Motor neuron (in vitro differentiated cells): ENCODE measurements at places on chromosomes 1 and 21. TPM values are rescaled to one million over a fixed set of nuclear protein-coding genes. Genes with fewer than 3 reads are reported as not detected.

DNA sequence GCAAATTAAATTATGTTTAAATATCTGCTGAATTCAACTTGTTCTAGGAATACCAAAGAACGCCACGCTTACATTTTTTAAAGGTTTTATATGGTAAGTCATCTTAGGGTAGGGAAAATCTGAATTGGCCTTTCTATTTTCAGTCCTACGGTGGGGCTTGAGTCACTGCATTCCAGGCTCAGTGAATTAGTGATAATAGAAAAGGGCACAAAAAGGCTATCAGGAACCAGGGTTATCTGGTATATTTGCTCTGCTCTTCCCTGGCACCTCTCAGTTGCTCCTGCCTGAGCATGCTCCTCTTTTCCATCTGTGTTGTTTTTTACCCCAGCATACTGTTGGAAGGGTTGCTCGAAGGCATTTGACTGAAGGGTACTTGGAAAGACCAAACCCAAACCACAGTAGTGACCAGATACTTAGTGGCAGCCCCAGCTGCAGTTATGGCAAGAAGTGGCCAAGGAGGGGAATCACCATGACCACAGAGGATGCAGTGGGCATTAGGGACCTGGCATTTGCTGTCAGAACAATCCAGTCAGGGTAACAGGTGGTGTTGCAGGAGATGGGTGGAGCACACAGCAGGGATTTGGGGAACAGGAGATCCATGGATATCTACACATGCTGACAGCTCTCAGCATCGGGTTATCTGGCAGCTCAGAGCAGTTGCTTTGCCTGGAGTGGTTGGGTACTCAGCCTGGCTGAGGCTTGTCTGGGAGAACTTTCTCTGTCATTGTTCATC lies 2.3 kb downstream of the OVAAL start:
- no peak for ATAC-seq

GRCh38 chr1:44929531-44929930 lies 56.9 kb downstream of the EIF2B3 start:
- ATAC-seq, result no peak

- ATAC-seq, result no peak
Measured at GRCh38 chr1:112457955-112458354, 50.8 kb upstream of the WNT2B start.

- ATAC-seq, result peak; percentile 82
Measured at GRCh38 chr21:38171723-38172344, 85.0 kb upstream of the KCNJ15 start.

DNA sequence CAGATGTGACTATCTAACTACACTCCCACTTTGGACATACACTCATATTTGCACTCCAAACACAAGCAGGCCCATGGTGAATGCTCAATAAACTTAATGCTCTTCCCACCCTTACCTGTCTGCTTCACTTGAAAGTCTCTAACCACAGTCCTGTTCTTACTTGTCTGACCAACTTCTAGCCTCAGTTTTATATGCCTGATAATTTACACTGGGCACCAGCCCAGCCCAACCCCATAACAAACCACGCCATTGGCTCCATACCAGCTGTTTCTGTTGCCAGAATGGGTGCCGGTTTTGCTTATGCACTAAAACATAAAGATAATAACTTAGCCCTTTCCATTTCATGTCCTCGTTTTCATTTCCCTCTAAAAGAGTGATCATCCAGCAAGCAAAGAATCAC lies 395.4 kb downstream of the NTNG1 start:
- ATAC-seq, result no peak

DNA sequence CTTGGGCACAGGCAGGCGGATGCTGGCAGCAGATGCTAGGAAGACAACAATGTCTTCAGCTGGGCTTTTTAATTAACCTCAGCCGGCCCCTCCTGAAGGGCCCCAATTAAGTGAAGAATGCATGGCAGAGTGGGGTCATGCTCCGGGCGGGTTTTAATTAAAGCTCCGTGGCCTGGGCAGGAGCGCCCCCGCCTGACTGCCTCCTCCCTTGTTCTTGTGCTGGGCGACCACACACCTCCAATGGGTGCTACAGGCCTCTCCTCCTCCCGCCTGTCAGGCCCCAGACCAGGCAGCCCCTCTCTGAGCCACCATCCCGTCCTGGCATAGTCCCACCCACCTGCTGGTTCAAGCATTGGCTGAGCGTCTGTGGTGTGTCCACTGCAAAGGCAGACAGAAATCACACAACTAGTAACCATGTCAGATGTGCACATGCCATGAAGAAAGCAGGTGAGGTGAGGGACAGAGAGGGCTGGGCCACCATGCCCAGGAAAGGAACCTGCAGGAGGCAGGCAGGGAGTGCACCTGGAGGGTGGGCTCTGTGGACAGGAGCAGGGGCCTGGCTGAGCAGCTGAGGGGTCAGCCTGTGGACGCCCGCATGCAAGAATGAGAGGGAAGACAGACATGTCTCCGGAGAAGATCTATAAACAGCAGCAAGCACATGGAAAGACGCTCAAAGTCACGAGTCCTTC lies 8.5 kb upstream of the ARF1 start:
- ATAC-seq, result peak; percentile 47

GRCh38 chr1:94006604-94007003 lies 97.4 kb upstream of the GCLM start:
- no peak for ATAC-seq

DNA sequence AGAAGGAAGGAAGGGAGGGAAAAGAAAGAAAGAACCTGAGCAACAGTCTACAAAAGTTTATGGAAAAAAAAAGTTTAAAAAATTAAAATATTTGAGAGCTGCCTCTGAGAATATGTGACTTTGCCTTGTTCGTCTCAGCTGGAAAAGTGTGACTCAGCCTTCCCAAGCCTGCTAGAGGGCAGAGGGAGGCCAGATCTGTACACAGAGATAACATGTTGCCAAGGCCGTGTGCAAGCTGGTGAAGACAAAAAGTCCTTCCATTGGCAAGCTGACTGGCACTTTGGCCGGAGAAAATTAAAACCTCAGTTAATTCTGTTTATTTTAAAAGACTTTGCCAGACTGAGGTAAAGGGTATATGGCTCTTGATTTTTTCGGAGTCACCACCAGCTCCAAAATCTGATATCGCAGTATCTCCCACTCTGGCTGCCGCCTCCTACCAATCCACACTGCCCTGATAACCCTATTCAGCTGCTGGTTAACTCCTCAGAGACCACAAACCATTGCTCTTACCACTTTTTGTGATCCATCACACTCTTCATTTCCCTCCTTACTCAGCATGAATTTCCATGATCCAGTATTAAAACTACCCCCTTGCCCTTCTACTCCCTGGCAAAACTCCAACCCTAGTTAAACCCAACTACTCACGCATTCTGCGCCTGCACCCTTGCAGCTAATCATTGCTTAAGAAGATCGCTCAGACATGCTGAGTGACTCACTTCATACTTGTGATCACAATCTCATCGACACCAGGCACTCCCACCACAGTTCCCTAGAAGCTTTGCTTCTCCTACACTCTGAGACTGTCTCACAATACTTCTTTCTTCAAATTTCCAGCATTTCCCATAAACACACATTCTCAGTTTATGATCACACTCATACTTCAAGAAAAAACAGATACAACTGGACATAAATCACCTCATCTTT lies 5.7 kb upstream of the PPP1R15B start:
- ATAC-seq, result peak; percentile 83

DNA sequence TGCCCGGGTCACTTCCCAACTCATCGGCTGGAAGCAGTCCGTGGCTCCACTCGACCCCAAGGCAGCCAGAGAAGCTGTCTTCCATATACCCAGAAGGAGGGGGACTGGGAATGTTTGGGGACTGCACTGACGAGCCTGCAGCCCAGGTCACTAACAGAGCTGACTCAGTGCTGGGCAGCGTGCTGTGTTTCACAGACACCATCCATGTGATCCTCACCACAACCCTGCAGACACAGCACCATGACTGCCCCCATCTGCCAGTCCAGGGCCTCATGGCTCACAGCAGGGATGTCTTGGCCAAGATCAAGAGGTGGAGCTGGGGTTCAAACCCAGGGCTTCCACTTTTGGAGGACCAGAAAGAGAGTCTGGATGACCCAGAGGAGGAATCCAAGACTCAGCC lies 67.9 kb downstream of the KLHDC7A start:
- peak; percentile 67 for ATAC-seq

DNA sequence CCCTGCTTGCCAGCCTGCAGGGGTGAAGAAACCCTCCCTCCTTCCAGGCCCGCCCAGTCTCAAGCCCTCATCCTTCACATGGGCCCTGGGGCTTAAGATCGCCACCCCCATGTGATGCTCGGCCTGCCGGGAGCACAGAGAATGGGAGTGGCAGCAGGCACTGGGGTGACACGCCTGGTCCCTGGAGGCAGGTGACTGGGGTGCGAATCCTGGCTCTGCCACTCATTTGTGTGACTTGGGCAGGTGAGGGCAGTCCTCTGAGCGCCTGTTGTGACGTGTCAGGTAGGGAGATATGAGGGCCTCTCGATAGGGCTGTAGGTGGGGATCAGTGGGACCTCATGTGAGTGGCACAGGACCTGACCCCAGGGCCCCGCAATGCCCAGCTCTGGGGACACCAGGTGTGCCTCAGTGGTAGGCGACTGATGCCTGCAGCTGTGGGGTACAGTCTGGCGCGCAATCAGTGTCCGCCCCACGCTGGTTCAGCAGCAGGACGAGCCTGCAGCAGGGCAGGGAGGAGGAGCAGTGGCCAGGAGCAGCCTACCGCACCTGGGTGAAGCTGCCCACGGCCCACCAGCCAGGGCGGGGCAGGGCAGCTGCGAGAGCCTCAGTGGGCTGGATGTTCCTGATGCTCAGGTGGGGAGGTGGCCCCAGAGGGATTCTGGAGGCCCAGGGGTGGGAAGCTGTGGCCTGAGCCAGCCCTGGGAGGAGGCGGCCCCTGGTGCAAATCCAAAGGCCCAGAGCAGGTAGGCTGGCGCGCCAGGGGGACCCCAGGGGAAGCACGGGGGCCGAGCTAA lies 6.2 kb downstream of the SH2D5 start:
- ATAC-seq, result no peak

DNA sequence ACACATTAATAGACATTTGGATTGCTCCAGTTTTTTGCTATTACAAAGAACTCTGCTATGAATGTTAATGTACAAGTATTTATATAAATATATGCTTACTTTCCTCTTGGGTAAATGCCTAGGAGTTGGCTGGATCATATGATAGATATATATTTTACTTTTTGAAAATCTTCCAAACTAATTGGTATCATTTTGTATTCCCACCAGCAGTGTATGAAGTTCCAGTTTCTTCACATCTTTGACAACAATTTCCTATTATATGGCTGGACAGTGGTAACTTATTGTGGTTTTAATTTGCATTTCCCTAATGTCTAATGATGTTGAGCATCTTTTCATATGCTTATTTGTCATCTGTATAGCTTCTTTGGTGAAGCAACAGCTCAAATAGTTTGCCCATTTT lies 23.8 kb upstream of the DIPK1A start:
- ATAC-seq, result no peak

GRCh38 chr1:47656719-47657685 lies 219.2 kb downstream of the FOXD2 start:
- ATAC-seq, result no peak

GRCh38 chr1:212664409-212665199 lies 35.0 kb downstream of the BATF3 start:
- no peak for ATAC-seq

DNA sequence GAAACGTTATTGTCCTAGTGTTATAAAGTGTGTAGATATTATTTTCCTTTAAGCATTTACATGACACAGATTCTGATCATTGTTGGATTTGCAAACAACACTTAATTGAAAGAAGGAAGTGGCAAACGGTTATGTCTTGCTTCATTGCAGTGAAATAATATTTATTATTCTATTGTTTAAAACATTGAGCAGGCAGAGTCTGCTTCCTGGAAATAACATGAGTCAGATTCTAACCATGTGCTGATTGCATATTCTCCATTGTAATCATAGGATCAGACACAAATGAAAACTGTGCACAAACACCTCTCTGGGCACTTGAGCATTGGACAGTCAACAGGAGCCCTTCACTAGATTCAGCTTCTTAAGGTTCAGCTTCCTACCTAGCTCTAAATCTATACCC lies 46.8 kb upstream of the USP25 start:
- ATAC-seq, result peak; percentile 62

DNA sequence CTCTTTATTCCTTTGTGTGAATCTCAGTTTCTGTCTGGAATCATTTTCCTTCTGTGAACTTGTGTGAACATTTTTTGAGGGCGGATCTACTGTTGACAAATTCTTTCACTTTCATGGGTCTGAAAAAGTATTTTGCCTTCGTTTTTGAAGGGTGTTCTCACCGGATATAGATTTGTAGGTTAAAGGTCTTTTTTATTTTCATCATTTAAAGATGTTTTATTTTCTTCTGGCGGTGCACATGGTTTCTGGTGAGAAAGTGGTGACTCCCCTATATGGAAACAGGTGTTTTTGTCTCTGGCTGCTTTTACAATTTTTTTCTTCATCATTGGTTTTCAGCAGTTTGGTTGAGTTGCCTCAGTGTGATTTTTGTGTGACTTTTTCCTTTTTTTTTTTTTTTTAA lies 94.9 kb downstream of the DYRK1A start:
- no peak for ATAC-seq

- peak; percentile 23 for ATAC-seq
Measured at GRCh38 chr1:230086151-230086550, 19.1 kb downstream of the GALNT2 start.

DNA sequence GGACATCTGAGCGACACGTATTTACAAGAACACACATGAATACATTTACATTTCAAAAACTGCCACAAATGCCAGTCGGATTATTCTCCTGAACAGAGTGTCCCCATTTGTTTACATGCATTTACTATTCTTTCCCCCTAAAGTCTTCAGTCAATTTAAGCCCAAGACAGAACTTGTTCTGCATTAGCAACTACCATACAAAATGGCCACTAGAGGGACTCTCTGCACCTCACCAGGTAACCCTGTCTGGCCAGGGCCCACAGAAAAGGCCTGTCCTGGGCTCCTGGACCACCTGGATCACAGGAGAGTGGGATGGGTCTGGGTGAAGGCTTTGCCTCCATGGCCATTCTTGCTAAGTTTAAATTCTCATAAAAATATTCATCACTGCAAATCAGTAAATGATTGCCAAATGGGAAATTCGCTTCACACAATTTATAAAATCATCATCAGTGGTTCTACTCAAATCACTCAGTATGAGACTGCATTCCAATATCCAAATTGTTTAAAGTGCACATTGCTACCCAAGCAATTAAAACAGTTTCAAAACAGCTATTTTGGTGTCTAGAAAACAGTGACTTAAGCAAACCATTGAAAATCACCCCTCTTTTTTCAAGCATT lies 12.5 kb upstream of the GUCA2A start:
- peak; percentile 30 for ATAC-seq

The SHE gene
- 1.6 and 2.2 TPM in 2 replicates for total RNA-seq

The SPATA1 gene
- total RNA-seq, result 1.2 and 1.8 TPM in 2 replicates

The LCE3E gene
- total RNA-seq, result not detected in 2 replicates

The AMY1B gene
- total RNA-seq, result not detected in 2 replicates

The DOP1B gene
- total RNA-seq, result 9.5 and 9.7 TPM in 2 replicates

The ELF3 gene
- 4.7 and 5.2 TPM in 2 replicates for total RNA-seq
